RPMI8226 (cell line): ENCODE measurements at places on chromosomes 5 and 9.

DNA sequence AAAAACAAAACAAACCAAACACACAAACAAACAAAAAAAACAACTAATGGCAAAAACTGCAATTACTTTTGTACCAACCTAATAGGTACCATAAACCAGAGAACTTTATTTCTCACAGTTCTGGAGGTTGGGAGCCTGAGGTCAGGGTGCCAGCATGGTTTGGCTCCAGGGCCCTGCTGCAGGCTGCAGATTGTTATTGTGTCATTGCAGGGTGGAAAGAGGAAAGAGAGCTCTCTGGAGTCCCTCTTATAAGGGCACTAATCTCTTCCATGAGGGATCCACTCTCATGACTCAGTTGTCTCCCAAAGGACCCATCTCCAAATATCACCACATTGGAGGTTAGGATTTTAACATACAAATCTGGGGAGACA, 64.9 kb upstream of the CPEB4 start:
- no peak for DNase-seq

- DNase-seq, result no peak
Measured at GRCh38 chr5:109388407-109388806, 21.4 kb downstream of the PJA2 start.

- no peak for DNase-seq
Measured at GRCh38 chr5:118883362-118883761, 105.0 kb downstream of the DTWD2 start.

DNA sequence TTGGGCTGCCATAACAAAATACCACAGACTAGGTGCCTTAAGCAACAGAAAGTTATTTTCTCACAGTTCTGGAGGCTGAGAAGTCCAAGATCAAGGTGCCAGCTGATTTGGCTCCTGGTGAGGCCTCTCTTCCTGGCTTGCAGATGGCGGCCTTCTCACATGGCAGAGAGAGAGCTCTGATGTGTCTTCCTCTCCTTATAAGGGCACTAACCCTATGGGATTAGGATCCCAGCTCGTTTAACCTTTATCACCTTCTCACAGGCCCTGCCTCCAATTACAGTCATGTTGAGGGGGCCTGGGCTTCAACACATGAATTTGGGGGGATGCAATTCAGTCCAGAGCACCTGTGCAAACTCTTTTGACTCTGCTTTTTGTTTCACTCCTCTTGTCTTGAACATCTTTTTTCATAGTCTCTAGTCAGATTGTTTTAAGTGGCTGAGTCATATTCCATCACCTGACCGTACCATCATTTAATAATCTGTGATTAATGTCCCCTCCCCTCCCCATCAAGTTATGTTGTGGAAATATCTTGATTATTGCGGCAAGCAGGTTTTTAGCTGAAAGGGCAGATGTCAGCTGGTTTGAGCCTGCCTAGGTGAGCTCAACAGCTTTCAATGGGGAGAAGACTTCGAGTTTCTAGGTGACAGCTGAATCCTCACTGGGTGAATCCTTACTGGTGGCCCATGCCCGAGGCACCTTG, 61.8 kb downstream of the NDFIP1 start:
- DNase-seq, result no peak

GRCh38 chr5:73484511-73484910, 13.7 kb upstream of the BTF3 start:
- DNase-seq, result no peak

GRCh38 chr5:2005101-2006041, 122.6 kb upstream of the IRX4 start:
- DNase-seq, result no peak

DNA sequence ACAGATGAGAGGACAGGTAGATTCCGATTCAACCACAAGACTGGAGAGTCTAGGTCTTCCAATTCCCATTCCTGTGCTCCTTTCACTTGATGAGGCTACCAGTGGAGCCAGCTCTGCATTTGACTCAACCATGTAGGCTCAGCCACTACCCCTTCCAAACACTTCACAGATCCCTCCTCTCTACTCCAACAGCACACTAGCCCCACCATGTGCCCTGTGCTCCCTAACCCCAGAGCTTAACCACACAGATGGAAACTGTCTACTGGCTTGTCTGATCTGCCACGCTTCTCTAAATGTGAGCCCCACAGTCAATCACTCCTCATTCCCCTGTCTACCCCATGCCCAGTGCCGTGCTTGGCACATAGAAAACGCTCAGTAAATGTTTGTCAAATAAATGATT, 508.2 kb downstream of the CDK5RAP2 start:
- DNase-seq, result no peak

- DNase-seq, result no peak
Measured at GRCh38 chr5:58818465-58818864, 235.6 kb downstream of the RAB3C start.

DNA sequence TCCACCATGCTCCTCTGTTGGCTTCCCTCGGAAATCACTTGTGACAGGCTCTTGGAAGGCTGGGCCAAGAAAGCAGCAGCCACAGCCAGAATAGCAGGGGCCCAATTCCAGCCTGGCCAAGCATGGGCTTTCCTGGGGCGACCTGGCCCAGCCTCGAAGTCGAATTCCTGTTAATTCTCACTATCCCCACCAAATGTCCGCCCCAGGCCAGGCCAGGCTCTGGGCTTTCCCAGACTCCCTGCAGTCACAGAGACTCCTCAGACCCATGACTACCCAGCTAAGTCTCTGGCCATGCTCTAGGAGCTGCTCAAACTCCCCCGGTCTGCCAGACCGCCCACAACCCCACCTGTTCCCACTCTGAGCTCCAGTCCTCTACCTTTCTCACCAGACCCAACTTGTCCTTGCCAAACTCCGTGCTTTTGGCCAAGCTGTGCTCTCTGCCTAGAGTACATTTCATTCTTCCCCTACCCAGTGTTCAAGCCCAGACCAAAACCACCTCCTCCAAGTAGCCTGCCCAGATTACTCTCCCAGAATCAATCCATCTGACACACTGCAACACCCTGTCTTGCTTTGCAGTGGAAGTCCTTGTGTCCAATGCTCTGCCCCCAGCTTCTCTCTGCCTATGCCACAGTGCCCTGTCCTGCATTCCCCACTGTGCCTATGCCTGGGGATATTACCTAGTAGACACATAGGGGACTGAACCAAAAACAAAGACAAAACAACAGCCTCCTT, 26.2 kb downstream of the SHB start:
- no peak for DNase-seq

GRCh38 chr5:120354126-120354525, 110.0 kb upstream of the PRR16 start:
- no peak for DNase-seq

DNA sequence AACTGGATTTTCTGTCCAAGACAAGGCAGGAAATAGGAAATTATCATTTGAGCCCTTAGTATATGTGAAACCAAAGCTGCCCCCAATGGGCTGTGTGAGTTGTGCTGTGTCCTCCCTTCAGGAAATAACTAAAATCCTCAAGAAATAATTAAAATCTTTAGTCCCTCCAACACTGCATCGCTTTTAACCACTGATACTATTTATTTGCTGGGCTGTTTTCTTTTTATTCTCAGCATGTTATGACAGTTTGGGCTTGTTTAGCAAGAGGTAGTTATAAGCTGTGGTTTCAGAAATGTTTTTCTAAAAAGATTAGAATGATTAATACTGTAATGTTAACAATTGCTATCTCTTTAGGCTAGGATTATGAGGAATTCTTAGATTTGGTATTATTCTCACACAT, 187.0 kb upstream of the KCNN2 start:
- DNase-seq, result no peak

- DNase-seq, result no peak
Measured at GRCh38 chr5:133262690-133263089, 210.9 kb downstream of the HSPA4 start.

DNA sequence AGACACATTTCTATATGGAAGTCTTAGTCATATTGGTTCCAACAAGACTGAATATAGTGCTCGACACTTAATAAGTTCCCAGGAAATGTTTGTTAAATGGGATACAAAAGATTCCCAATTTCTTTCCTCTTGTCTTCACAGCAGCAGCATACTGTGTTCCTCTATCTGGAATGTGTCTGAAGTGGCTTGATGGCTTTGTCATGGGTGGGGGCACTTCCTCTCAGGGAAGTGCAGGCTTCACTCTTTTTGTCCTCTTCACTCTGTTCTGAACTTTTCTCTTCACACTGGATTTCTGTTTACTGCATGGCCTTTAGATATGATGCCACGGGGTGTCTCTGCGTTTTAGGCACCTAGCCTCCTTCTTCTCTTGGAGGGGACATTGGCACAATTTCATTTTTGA, 127.7 kb upstream of the C9orf72 start:
- DNase-seq, result peak; percentile 10

DNA sequence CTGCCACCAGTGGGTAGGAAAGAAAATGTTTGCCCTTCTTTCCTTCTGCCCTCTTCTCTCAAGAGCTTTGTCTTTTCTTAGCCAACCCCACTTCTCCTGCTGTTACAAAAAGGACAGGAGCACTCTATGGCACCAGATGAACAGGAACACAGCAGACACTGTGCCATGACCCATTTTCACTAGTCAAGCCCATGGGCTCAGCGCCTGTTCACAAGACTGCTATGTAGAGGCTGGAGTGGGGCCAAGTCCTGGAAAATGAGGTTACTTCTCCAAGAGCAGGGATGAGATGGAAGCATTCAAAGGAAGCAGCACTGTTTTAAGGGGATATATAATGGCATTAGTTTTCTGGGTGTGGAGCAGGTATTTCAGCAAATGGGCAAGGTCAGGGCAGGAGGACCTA, 46.8 kb upstream of the GRAMD2B start:
- no peak for DNase-seq
